Brain pericyte (primary cell): ENCODE measurements at places on chromosomes 3 and 15.

GRCh38 chr3:194212845-194213331, 76.9 kb downstream of the HES1 start:
- no peak for DNase-seq

DNA sequence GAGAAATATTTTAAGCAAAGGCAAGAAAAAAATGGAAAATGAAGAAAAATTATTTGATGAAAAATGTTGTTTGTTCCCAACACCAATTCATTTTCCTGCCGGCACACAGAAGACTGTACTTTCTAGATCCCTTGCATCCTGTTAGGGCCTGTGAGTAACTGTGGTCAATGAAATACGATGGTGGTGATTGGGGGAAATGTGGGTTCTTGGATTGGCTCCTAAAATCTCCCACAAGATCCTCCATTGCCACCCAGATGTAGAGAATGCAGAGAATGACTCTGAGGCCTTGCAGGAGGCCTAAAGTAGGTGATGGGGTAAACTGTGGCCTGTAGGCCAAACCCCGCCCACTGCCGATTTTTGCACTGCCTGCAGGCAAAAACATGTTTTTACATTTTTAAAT, 46.3 kb upstream of the C3orf70 start:
- DNase-seq, result no peak

GRCh38 chr15:92981333-92981732, 81.2 kb downstream of the CHD2 start:
- DNase-seq, result no peak

- DNase-seq, result no peak
These were observed 148 bp downstream of the RBMS3 start for GRCh38 chr3:29281094-29281343.

- DNase-seq, result no peak
These were observed 122.4 kb upstream of the IL12A start for GRCh38 chr3:159866201-159866746.

- no peak for DNase-seq
These were observed 56.0 kb downstream of the CAPN7 start for GRCh38 chr3:15262021-15262420.

GRCh38 chr3:29195056-29195455, 85.8 kb upstream of the RBMS3 start:
- no peak for DNase-seq

DNA sequence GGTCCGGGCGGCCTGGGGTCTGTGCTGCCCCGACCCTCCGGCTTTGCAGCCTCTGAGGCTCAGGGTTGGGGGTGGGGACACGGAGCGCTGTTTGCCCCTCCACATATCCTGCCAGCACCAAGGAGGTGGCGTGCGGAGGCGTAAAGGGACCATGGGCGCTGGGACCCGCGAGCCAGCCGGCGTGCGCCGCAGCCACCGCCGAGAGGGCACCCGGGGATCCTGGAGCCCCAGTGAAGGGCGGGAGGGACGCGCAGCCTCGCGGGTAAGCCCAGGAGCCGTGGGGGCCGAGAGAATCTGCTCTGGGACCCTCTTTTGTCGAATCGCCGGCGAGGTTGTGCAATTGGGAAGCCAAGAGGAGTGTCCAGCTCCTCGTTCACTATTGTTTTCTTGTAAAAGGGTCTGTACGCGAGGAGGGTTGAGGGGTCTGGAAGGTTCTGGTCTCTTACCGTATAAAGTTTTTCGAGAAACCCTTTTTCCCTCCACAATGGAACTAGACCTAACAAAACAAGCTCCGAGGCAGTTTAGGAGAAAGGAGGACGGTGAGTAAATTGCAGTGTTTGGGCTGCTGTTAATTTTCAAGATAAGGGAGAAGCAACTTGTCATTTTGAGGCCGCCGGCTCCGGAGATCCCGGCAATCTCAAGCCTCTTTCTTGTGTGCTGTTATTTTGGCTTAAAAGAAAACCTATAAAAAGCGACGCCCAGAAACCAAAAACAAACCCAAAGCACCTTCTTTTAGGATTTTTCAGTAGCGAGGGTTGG, 29.9 kb upstream of the ST3GAL6 start:
- no peak for DNase-seq

- no peak for DNase-seq
These were observed 10.8 kb upstream of the VPS33B start for GRCh38 chr15:91032919-91033803.

DNA sequence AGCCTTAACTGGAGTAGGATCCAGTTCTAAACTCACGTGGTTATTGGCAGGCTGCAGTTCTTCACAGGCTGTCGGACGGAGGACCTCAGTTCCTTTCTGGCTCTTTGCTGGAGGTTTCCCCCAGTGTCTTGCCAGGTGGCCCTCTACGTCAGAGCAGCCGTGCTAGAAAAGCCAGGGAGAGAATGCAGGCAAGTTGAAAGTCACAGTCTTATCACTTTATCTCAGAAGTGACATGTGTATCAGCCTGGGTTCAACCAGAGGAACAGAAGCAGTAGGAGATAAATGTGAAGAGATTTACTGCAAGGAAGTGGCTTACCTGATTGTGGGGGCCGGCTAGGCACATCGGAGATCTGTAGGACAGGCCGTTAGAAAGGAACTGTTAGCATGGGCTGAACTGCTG, 125.3 kb upstream of the BNIP2 start:
- no peak for DNase-seq

DNA sequence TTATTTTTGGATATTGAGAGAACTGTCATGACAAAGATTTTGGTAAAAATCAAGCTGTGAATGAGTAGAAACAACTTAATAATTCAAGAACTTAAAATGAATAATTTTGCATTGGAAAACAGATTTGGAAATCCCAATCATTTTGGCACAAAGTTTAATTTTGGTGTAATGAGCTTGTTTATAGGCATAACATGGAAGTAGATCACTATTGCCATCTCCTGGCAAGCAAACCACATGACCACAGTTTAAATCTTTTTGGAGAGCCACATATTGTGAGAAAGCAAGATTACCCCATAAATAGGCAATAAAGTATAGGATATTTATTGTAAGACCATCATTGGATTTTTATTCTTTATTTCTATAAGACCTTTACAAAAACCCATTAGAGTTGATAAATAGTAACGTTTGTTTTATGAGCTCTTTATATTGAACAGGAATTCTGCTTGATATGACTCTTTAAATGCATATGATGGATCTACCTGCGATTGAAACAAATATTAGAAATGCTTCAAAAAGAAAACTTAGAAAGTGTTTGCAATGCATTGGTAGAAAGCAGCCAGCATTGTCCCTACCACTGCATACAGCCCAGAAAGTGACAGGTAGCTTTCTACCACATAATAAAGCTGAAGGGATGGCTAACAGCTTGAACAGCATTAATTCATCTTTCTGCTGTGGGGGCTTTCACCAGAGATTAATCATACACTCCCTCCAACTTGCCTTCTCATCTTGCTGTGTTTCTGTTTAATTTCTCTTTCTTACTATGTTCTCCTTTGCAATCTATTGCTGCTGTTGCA, 766.8 kb downstream of the TBL1XR1 start:
- peak; percentile 20 for DNase-seq

DNA sequence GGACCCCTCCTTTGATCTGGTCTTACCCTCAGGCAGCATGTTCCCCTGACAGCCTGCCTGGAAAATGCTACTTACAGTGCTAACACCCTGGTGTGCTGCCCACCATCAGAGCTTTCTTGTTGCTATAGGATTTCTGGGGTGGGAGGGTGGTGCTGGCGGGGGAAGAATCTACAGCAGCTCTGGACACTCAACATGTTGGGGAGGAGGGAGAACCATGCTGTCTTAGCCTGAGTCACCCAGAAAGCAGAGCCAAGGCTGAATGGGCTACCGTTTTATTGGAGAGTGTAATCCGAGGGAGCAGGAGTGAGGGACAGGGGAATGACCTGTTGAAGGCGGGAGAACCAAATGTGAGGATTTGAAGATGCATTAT, 45.6 kb downstream of the MFSD1 start:
- no peak for DNase-seq

- DNase-seq, result no peak
These were observed 14.5 kb upstream of the CCR1 start for GRCh38 chr3:46222435-46223161.

DNA sequence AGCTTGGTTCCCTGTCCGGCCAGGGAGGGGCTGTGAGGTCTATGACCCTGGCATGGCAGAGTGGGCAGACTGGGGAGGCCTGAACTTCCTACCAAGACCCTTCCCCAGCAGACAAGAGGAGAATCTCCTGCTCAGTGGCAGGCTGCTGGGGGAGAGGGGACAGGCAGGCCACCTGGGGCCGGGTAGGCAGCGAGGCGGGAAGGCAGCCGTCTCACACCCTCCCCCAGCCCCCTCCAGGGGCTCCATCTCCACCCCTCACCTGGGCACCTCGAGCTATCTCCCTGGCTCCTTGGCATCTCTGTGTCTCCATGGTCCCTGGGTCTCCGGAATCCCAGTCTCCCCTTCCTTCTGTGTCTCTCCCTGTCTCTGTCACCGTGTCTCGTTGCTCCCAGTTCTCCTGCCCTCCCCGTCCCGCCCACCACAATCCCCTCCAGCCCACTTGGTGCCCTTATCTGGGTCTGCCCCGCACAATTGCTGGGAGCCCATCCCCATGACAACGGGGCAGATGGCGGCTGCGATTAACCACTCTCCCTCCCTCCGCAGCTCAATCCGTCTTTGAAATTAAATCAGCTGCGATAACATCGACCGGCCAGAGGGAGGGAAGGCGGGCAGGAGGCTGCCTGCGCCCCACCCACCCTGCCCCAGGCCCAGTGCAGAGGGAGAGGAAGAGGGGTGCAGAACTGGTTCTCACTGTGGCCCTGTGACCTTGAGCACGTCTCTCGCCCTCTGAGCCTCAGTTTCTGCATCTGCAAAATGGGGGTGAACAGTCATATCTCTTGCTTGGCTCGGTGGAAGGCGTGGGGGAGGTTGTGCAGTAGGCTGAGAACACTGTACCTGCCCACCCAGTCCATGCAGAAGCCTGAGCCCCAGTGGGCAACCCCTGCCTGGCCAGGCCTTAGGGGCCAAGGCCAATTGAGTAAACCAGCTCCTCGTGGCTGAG, 9.6 kb downstream of the DNAJB8 start:
- DNase-seq, result no peak

DNA sequence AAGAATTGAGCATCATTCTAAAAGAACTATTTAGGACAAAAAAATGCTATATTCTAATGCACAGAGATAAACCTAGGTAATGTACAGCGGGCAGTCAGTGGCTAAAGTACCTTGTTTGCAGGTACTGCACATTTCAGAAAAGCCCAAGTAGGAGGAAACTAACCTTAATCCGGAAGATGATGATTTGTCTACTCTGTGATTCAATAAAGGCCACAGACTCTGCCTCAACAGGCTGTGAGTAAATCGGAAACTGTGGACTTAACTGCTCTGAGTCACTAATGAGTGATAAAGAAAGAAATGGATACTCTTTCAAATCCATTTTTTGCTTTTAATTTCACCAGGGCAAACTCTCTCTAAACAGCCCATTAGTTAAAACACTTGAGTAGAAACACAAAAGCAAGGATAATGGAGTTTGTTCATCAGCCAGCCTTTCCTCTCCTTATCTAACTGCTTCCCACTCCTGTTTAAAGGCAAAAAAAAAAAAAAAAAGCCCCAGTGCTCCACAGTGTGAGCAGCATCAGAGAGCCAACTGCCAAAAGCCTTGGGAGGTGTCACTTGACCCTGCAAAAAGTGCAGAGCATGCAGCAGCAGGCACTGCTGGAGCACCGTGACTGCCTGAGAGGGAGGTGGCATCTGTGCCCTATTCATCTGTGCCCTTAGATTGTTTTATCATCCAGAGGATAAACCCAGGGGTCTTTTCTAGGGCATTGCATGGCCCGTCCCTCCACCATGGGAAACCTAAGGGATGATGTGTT, 187.7 kb downstream of the SATB1 start:
- DNase-seq, result no peak

GRCh38 chr15:101052681-101053121, 133.5 kb downstream of the LRRK1 start:
- no peak for DNase-seq

GRCh38 chr3:114418724-114419543, 125.1 kb downstream of the TIGIT start:
- DNase-seq, result no peak
